Esophagus muscularis mucosa (tissue), 4 donors: ENCODE measurements at places on chromosomes 4 and X.

GRCh38 chr4:103673983-103674382, 45.8 kb downstream of the TACR3 start:
- DNase-seq: no peak

- no peak for DNase-seq
These were observed 4.4 kb upstream of the SH3RF1 start for GRCh38 chr4:169275180-169275579.

DNA sequence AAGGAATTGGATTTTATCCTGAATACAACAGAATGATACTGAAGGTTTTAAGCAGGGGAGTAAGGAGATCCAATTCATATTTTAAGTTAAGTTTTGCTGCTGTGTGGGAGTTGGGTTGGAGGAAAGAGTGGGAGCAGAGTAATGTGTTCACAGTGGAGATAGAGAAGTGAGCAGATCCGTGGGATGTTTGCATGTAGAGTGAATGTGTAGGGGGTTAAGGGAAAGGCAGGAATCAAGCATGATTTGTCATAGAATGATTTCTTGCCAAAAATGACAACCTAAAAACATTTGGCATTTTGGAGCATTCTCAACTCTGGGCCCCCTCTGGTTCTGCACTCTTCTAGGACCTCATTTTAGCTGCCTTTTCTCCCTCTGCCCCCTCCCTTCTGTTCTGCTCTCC, 76.6 kb downstream of the ARHGAP10 start:
- no peak for DNase-seq

GRCh38 chrX:9816084-9816700, 30.0 kb downstream of the SHROOM2 start:
- DNase-seq: no peak

DNA sequence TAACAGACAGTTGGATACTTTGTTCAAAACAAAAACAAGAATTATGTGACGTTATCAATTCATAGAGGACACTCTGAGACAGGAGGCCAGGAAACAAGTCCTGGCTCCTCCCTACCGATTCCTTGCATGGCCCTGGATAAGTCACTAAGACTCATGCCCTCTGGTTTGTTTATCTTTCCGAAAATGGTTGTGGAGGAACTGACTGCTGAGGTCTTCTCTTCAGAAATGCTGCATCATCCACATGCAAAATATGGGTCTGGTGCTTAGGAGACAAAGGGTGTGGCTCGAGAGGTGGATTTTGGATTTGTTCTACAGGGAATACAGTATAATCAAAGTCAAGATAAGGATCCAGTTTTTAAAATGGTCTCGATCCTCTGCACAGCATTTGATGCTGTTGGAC, 130.9 kb downstream of the RELL1 start:
- DNase-seq: no peak

DNA sequence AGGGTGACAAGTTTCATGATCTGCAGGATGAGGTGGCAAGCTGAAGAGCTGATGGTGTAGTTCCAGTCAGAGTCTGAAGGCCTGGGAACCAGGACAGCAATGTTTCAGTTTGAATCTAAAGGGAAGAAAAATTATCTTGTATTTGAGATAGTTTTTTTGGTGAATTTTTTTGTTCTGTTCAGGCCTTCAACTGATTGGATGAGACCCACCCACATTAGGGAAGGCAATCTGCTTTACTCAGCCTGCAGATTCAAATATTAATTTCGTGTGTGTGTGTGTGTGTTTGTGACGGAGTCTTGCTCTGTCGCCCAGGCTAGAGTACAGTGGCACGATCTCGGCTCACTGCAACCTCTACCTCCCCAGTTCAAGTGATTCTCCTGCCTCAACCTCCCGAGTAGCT, 22.1 kb upstream of the SMIM14 start:
- no peak for DNase-seq

DNA sequence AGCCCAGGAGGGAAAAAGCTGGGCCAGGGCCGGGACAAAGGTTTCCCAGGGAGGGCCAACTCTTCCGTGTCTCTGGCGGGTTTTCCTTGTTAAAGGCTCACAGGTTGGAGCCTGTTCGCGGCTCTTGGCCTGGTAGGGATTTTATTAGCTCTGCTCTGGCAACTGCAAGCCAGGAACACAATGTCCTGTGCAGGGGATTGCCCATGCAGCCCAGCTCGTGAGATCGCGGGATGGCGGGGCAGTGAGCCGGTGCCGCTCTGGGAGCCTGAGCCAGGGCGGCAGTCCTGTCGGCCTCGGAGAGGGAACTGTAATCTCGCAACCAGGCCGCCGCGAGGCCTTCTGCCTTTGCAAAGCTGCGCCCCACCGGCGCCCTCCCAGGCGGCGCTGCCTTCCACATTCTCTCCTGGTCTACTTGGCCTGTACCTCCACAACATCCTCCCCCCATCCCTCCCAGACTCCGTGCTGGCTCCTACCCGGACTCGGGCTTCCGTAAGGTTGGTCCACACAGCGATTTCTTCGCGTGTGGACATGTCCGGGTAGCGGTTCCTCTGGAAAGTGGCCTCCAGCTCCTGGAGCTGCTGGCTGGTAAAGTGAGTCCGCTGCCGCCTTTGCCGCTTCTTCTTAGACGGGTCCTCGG, 2.1 kb downstream of the PITX2 start:
- DNase-seq: no peak

GRCh38 chrX:37785569-37785968, 5.7 kb downstream of the CYBB start:
- no peak for DNase-seq

GRCh38 chrX:68443155-68443868, 10.0 kb upstream of the OPHN1 start:
- DNase-seq: no peak

GRCh38 chrX:9905288-9905687, 61.9 kb upstream of the CLDN34 start:
- no peak for DNase-seq

DNA sequence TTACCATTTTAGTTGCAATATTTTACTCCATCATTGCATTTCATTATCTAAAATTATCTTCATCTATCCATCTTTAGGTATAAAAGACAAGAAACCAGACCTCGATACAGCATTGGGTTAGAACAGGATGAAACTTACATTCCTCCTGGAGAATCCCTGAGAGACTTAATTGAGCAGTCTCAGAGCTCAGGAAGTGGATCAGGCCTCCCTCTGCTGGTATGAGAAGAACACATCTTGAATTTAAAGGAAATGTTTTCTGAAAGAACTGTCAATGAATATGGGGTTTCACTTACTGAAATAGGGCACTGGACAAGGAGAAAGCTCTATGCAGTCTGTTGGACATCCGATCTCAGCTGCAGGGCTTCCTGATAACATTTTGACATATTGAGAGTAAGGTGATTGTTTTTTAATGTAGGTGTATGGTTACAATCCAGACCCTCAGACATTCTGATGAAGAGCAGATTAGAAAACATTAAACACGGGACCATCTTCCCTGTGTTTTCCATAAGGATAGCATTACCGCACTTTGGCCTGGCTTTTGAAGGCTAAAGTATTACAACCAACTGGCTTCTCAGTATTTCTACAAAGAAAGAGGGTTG, 367.2 kb downstream of the BMPR1B start:
- DNase-seq: no peak

GRCh38 chr4:48297256-48297846, 27.7 kb upstream of the TEC start:
- DNase-seq: no peak

DNA sequence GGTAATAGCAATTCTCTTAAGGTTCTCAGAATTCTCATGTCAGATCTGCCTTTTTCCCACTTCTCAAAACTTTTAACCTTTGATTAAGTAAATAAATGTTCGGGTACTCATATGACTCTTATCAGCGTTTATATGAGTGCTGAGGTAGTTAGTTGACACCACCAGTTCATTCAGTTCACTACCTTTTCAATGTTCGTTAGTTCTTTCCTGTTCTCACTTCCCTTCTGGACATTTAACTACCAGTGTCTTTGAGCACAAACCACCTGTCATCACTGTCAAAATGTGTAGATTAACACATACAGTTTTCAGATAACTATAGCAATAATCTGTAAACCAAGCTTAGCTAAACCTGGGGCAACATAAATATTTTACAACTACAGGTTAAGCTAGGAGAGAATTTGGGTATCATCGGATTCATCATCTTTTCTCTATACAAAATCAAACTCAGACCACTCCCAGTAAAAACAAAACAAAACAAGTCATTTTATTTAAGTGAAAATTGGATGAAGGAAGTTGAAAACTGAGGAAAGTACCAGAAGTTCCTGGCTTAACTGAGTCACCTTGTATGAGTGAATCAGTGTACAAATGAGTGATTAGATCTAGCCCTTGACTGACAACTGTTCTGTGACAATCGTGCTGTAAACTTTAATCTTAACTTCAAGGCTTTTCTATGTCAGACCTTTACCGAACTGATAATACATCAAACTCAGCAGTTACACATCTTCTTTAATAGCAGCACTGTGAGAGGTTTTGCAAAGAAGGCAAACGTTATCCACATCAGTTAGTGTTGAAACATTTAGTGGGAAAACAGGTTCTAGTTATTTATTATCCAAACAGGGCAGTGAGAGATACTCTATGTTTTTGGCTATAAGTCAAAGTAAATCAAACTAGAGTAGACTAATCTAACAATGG, 41.9 kb downstream of the ARHGEF38 start:
- no peak for DNase-seq

- no peak for DNase-seq
These were observed 25.9 kb downstream of the COL25A1 start for GRCh38 chr4:109276482-109277095.

DNA sequence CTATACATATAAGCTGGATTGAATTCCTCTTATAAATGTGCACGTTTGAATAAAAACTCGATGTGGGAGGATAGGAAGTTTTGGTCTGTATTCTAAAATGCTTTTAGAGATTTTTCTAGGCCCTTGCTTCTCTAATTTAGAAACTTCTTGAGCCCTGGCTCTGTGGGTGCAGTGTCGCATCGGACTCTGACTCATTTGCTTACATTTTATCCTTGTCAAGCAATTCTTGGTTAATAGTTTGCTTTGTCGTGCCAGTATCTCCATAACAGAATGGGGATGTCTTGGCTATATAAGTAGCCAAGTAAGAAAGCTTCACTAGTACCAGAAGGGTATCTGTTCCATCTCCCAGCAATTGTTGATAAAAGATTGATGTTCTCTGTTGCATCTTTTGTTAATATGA, 10.7 kb downstream of the SGMS2 start:
- no peak for DNase-seq

DNA sequence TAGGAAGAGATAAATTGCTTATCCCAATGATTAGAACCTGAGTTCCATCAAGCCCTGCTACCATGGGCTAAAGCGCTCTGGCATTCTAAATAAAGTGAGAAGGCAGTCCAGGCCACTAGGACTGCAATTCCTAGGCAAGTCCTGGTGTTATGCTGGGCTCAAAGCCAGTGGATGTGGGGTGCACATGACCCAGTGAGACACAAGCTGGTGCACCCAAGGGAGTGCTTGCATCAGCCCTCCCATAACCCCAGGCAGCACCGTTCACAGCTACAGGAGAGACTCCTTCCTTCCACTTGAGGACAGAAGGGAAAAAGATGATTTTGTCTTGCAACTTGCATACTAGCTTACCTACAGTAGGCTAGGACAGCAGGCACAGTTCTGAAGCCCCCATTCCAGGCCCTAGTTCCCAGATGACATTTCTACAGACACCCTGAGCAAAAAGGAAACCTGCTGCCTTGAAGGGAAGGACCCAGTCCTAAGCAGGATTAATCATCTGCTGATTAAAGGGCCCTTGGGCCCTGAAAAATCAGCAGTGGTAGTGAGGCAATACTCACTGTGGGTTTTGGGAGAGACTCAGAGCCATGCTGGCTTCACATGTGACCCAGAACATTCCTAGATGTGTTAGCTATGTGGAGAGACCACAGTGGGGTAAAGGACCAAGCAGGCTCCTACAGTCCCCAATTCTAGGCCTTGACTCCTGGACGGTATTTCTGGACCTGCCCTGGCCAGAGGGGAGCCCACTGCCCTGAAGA, 77.8 kb downstream of the KLHL13 start:
- DNase-seq: no peak

DNA sequence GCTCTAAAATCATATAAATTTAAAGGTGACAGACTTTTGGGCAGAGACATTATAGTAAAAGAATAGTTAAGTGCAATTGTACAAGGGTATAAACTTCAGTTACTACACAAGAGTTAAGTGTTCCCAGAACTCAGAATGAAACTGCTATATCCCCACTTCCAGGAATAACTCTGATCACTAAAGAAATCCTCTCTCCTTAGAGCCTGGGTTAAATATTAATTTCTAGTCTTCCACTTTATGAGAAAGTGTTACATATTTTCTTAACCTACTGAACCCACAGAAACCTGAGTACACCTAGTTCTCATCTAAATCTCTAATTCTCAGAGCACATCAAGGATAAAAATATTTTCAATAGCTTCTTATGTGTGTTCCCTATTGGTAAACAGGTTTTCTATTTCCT, 99.1 kb upstream of the USP38 start:
- DNase-seq: no peak

DNA sequence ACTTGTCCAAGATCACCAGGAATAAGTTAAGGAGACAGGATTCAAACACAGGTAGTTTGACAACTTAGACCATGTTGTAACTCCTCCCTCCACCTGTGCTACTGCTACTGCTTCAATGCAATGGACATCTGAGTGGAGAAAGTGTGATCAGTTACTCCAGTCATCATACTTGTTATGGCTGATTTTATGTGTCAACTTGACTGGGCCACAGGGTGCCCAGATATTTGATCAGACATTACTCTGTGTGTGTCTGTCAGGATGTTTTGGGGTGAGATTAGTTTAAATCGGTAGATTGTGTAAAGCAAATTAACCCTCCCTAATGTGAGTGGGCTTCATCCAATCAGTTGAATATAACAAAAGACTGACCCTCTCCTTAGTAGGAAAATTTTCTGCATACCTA, 34.8 kb upstream of the PDLIM5 start:
- no peak for DNase-seq

GRCh38 chr4:24680746-24681448, 96.5 kb upstream of the DHX15 start:
- no peak for DNase-seq

- DNase-seq: no peak
These were observed 25.7 kb downstream of the SEPTIN6 start for GRCh38 chrX:119667111-119667878.

GRCh38 chr4:22678940-22679854, 13.5 kb upstream of the GBA3 start:
- DNase-seq: no peak

- no peak for DNase-seq
These were observed 160.2 kb upstream of the CPEB2 start for GRCh38 chr4:14841801-14842768.

- DNase-seq: no peak
These were observed 11.0 kb downstream of the EFHC2 start for GRCh38 chrX:44332437-44332836.

DNA sequence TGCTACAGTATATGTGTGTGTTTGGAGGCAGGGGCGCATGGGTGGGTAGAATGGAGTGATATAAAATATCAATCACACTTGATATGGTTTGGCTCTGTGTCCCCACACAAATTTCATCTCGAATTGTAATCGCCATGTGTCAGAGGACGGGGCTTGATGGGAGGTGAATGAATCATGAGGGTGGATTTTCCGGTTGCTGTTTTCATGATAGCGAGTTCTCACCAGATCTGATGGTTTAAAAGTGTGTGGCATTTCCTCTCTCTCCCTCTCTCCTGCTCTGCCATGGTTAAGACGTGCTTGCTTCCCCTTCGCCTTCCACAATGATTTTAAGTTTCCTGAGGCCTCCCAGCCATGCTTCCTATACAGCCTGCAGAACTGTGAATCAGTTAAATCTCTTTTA, 14.8 kb downstream of the SOWAHB start:
- DNase-seq: no peak

- DNase-seq: no peak
These were observed 189.9 kb downstream of the IL15 start for GRCh38 chr4:141826260-141826659.

GRCh38 chr4:165380805-165381204, 2.0 kb downstream of the CPE start:
- DNase-seq: no peak
